ENCODE measurements at places on chromosomes 3 and 15.

DNA sequence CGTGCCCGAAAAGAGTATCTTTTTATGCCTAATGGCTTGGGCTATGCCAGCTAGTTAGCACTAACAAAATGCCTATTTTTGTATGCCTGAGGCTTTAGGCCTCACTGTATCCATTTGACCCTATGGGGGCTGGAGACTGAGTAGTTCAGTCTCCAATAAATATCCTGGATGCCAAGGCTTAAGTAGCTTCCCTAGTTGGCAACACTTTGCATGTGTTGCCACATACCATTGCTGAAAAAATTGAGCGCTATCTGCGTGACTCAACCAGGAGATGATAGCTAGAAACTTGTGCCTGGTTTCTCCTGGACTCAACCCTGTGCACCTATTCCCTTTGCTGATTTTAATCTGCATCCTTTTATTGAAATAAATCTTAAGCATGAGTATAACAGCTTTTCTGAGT is 58.4 kb upstream of the ATP2C1 start:
- no peak for DNase-seq

DNA sequence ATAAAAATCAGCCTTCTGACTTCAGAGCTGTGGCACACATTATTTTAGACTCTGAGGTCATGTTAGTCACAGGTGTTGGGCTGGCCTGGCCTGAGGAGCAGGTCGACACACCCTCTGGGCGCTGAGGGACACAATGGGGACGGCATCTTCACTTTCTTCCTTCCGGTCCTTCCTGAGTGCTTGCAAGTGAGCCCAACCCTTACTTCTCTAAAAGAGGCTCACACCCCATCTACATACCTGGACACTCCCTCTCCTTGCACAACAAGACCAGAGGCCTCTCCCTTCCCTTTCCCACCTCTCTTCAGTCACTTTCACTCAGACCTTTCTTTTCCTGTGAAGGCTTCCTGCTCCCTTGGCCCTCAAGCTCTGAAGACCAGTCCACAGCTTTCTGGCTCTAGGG is 85.4 kb downstream of the XXYLT1 start:
- DNase-seq: no peak

DNA sequence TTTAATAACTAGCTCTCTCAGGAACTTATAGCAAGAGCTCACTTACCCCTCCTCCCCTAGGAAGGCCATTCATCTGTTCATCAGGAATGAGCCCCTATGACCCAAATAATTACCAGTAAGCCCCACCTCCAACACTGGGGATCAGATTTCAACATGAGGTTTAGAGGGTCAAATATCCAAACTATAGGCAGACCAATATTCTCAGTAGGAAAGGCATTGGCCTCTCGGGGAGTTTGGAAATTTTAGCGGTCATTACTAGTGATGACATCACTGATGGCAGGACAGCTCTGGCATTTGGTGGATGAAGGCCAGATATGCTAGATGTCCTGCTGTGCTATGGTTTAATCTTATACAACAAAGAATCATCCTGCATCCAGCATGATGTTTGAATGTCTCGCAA is 15.2 kb upstream of the CD47 start:
- no peak for DNase-seq

DNA sequence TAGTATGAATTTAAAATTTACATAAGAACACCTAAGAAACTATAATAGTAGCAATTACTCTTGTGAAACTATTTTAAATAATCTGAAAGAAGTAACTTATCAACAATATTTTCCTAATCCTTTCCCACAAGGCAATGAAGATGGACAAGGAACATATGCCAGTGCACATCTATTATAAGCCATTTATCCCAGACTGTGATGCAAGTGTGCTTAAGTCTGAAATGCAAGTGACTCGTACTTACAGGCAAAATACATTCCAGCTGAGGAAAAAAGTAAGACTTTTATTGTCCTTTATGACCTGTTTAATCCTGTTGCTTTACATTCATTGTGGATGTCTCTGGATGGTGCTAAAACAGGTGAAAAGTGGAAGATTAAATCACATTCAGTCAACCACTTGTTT is 709.4 kb downstream of the ZNF385D start:
- DNase-seq: no peak

GRCh38 chr3:119628816-119629445 is 31.2 kb downstream of the PLA1A start:
- no peak for DNase-seq

GRCh38 chr15:42491539-42492225 is 741 bp upstream of the ZNF106 start:
- DNase-seq: no peak

- no peak for DNase-seq
These were observed 18.1 kb downstream of the CRABP1 start for GRCh38 chr15:78358102-78358870.

DNA sequence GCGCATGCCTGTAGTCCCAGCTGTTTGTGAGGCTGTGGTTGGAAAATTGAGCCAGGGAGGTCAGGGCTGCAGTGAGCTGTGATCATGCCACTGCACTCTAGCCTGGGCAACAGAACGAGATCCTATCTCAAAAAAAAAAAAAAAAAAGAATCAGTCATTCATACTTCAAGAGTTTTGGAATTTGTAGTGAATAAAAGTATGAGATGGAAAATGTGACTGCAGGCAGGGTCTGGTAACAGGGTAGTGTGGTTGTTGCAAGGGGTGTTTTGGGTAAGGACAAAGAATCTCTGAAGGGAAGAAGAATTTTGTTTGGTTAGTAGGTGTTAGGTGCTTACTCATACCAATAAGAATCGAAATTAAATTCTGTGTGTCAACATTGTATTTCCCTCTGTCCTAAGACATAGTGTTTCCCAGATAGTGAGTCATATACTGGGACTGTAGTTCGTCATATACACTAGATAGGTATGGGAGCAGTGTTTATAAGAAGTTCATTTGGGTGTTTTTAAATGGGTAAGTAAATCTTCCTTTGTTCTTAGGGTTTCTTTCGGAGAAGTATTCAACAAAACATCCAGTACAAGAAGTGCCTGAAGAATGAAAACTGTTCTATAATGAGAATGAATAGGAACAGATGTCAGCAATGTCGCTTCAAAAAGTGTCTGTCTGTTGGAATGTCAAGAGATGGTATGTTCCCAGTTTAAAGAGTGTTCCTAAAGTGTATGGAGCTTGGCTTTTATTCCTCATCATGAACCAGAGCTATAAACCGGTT is 14.2 kb downstream of the NR1D2 start:
- DNase-seq: no peak

DNA sequence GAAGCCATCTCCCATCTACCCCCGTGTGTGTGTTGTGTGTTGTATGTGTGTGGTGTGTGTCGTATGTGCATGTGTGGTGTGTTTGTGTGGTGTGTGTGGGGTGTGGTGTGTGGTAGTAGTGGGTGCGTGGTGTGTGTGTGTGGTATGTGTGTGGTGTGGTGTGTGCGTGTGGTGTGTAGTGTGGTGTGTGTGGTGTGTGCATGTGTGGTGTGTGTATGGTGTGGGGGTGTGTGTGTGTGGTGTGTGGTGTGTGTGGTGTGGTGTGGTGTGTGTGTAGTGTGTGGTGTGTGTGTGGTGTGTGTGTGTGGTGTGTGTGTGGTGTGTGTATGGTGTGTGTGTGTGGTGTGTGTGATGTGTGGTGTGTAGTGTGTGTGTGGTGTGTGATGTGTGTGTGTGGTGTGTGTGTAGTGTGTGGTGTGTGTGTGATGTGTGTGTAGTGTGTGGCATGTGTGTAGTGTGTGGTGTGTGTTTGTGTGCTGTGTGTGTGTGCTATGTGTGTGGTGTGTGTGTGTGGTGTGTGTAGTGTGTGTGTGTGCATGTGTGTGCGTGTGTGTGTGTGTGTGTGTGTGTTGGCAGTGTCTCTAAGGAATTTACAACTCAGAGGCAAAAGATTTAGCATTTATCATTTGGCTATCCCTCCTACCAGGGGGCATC is 156.3 kb upstream of the TMEM108 start:
- no peak for DNase-seq

GRCh38 chr15:101437618-101438481 is 51.7 kb downstream of the PCSK6 start:
- DNase-seq: no peak

GRCh38 chr3:71447197-71447596 is 136.3 kb downstream of the FOXP1 start:
- DNase-seq: no peak

- DNase-seq: no peak
These were observed 195.9 kb upstream of the ST8SIA2 start for GRCh38 chr15:92197746-92198145.

GRCh38 chr3:133991637-133992036 is 38.1 kb downstream of the SLCO2A1 start:
- peak; percentile 70 for DNase-seq

DNA sequence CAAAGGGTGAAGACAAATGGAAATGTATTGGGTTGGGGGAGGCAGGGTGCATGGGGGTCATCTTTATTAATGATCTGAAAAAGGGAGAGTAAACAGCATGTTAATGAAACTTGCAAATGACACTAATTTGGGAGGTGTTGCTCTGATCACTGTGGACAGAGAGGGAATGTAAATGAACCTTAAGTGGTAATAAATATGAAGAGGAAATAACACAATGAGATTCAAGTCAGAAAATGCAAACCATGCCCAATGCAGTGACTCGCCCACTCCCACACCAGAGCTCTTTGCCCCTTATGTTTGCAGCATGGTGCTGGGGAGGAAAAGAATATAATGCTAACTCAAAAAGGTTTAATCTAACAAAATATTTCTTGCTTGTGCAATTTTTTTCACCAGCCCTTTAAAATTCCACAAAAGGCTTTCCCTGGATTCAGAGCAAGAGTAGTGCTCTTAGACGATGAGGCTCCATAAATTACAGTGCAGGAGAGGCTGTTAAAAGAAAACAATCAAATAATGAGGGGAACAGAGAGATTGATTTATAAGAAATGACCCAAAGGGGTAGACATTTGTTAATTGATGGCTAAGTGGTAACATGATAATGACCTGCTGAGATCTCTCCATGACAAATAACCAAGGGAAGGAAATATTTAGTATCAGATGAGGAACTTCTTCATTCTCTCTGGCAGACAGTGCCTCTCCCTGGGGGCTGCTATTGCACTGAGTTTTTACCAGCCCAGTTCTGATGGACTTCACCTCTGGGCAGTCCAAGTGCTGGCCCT is 210.0 kb upstream of the PPP2R3A start:
- no peak for DNase-seq

DNA sequence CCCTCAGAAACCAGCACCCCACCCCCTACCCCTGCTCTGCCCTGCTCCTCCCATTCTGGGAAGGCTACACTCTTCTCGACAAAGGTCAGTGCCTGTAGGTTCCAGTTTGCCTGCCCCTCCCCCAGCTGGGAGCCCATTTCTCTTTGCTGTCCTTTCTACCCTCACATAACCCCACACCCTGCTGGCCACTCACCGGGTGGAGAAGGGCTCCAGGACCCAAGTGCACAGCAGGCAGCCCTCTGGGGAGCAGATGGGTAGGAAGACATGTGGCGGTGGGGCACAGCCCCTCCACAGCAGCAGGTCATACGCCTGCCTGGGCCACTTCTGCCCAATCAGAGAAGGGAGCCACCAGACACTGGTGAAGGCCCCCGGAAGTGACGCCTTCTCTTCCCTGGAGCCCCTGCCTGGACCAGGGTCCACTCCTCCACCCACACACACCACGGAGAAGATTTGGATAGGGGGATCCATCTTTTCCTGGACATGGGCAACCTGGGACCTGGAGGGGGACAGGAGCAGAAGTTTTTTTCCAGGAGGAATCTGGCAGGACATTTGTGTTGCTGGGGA is at the start of gene THPO:
Gene THPO (minus strand): TSS at position 326 of the 564 bp plus-strand sequence. CDS start 1,948 bp downstream, outside the sequence.
- no peak for DNase-seq

DNA sequence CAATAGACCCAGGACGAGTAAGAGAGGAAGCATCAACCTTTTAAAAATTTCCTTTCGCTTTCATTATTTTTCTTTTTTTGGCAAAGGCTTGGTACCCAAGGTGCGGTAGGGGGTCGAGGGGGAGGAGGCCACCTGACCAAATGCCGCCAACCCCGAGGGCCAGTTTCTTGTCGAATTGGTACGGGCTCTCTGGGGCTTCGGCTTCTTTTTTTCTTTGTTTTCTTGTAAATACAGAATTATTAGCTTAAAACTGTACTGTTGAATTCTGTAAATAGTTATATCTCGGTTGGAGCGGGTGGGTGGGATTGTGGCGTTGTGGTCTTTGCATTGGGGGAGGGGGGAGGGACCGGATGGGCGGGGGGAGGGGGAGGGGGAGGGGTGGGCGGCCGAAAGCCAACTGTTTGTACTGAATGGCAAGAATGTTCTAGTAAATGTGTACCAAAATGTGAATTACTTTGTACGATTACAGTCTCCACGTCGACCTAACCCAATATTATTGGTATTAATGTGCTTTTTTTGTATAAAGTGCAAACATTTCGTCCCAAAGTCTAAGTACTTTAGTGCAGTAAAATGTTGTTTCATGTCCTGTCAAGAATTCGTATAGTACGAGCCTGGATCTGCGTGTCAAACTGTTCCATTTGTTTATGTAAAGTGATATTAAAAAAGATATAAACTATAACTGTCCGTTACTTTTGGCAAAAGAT is 4.7 kb downstream of the ZIC1 start:
- DNase-seq: no peak

- no peak for DNase-seq
These were observed 39.7 kb downstream of the PCOLCE2 start for GRCh38 chr3:142849148-142849547.

DNA sequence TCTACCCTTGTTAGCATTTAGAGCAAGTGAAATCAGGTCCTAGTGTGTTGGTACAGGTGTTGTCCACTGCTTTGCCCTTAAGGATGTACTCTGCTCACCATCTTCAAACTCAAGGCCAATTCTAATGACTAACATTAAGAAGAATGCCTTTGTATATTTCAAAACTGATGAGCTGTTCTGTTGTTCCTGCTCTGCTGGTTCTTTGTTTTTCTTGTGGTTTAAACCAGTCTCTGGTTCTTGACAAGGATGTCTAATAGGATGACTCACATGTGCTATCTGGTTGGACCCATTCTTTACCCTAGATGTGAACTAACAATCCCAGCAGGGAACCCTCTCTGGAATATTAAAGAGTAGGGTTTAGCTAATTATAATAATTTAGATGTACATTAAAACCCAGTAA is 17.3 kb downstream of the ABHD5 start:
- DNase-seq: no peak

Data from hematopoietic multipotent progenitor cell treated with erythropoietin and hydrocortisone succinate and interleukin-3 and kit ligand, for 4 days (in vitro differentiated cells).